ENCODE measurements at places on chromosomes 4 and X.

GRCh38 chrX:151543706-151544105 lies 19.8 kb upstream of the PASD1 start:
- no peak for DNase-seq

DNA sequence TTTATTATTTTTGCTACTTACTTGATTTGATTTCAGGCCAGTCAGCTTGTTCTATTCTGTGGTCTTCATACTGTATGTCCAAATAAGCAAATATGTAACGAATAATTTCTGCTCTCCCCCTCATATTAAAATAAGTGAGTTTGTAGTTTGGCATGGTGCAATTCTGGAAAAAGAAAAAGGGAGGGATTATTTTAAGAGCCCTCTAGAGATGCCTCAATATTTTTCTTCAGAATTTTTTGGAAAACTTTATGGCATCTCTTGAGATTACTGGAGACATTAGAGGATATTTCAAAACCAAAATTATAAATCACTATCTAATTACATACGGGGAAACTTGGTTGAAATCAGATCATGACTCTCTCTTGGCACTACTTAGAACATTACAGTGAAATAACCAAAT lies 8.2 kb downstream of the HPGDS start:
- no peak for DNase-seq

DNA sequence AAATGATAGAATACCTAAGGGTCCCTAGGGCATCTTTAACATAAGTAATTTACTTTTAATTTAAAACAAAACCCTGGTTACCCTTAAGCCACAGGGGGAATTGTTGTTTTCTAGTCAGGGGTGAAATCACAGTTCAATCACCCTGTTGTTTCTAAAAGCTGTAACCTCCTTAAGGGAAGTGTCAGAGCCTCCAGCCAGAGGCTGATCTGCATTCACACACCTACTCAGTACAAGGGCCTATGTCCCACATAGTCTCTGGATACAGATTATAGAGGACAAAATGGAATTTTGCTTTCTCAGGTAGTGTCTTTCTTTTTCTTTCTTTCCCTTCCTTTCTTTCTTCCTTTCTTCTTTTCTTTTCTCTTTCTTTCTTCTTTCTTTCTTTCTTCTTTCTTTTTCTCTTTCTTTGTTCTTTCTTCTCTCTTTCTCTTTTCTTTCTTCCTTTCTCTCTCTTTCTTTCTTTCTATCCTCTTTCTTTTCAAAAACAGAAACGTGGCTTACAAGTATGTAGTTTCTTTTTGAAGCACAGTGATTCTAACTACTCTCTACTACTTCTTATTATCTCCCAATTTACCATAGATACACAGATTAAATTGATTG lies 31.1 kb upstream of the BMPR1B start:
- DNase-seq = no peak

GRCh38 chr4:165325732-165326512 lies 1.5 kb upstream of the MSMO1 start:
- no peak for DNase-seq

- DNase-seq = no peak
Observed at GRCh38 chrX:110414679-110415439, 56.2 kb downstream of the RTL9 start.

GRCh38 chrX:130715299-130715698 lies 187.7 kb downstream of the ENOX2 start:
- DNase-seq = no peak

DNA sequence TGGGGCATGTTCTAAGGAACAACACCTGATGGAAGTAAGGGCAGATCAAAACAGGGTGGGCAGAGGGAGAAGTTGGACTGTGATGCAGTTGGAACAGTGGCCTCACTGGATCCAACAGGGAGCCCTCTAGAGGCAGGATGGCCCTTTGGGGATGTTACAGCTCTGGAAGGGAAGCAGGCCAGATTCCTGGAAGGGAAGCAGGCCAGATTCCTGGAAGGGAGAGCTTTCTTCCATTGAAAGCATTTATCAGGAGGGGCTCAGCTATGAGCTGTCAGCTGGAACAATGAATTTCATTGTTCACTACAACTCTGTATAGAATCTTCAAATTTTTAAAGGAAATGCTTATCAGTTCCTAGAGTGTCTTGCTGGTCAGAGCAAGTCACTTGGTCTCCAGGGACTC lies 17.7 kb downstream of the IL15 start:
- DNase-seq = no peak

- DNase-seq = no peak
Observed at GRCh38 chr4:74146581-74147129, 11.3 kb upstream of the MTHFD2L start.

GRCh38 chr4:25002681-25003080 lies 28.1 kb downstream of the LGI2 start:
- no peak for DNase-seq

GRCh38 chr4:3472411-3473141 lies 9.5 kb downstream of the DOK7 start:
- DNase-seq = no peak

GRCh38 chr4:114028071-114028470 lies 48.6 kb upstream of the ARSJ start:
- DNase-seq = no peak

- DNase-seq = no peak
Observed at GRCh38 chrX:78592030-78592429, 67.1 kb downstream of the RTL3 start.

- DNase-seq = no peak
Observed at GRCh38 chr4:76813070-76813469, 84.9 kb downstream of the SOWAHB start.
